Posterior vena cava (tissue), 2 donors: ENCODE measurements at places on chromosomes 2 and 18. TPM values are rescaled to one million over a fixed set of nuclear protein-coding genes. Genes with fewer than 3 reads are reported as not detected.

DNA sequence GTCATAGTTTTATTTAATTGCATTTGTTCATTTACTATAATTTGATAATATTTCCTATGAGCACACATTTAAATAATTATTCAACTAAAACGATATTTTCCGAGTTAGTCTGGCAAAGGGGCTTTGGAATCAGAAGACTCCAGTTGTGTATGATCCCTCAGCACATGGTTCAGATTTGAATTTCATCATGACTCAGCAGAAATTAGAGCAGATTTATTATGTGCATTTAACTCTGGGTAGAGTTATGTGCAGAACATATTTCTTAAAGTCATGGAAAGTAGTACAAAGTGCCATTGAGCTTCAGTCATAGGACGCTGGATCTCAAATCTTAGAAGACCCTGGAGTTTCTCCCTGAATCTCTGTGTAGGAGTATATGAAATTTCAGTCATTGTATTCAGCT is 106.7 kb downstream of the ADCYAP1 start:
- no peak for DNase-seq

GRCh38 chr18:11146238-11146946 is 3.0 kb downstream of the PIEZO2 start:
- no peak for DNase-seq

- DNase-seq: no peak
Observed at GRCh38 chr2:155298001-155298400, 599.5 kb downstream of the KCNJ3 start.

GRCh38 chr18:22370414-22370813 is 47.3 kb downstream of the CTAGE1 start:
- DNase-seq: no peak

DNA sequence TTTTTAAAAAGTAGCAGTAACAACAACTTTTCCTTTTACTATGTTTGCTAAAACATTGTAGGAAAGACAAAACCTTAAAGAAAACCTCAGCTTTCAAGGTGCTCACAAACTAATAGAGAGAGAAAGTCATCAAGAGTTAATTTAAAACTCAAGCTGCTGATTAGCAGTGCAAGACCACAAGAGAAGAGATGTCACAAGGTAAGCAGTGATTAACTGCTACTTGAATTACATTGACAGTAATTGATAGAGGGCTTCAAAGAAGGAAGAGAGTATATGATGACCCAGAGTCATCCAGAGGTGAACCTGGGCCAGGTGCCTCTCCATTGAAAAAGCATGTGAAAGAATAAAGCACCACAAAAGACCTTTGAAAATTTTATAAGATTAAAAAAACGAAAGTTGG is 939.6 kb upstream of the CNTNAP5 start:
- DNase-seq: no peak

DNA sequence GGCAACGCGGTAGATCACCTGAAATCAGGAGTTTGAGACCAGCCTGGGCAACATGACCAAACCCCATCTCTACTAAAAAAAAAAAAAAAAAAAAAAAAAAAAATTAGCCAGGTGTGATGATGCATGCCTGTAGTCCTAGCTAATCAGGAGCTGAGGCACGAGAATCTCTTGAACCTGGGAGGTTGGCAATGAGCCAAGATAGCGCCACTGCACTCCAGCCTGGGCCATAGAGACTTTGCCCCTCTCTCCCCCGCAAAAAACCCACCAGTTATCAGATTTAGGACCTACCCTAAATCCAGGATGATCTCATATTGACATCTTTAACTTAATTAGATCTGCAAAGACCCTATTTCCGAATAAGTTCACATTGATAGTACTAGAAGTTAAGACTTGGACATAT is 29.2 kb upstream of the LDAH start:
- DNase-seq: no peak

DNA sequence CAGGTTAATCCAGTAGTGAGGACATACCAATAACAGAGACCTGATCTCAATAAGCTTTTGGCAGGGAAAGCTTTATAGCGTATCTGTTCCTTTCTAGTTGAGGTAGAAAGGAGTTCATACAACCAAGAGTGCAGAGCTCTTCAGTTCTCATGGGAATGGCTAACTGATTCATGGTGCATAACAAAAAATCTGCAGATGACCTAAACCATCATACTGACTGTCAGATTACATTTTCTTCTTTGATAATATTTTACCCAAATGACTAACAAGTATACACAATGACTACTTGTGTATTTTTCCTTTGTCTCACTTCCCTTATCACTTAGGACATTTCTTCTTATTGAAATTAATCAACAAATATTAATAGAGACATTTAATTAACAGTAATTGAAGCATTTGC is 140.0 kb upstream of the SERTAD2 start:
- no peak for DNase-seq

DNA sequence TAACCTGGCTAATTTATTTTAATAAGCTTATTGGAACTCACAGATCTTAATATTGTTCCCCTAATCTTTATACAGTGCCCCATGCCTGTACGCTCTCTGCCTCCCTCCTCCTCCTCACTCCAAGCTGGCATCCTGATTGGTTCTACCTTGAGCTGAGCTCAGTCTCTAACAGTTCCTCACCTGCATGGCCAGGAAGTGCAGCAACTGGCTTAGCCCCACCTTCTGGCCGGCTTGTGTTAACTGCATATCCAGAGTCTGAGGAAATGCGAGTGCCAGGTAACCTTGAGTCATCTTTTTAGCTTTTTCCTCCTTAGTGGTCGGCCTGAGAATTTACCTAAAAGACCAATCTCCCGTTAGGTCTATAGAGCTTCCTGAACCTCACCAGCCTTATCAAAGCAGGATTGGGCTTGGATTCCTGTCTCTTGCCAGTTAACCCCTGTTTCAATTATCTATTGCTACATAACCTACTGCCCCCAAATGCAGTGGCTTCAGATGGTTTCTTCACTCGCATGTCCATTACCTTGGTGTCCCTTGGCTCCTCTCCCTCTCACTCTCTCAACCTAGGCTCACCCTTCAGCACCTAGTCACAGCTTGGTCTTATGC is 89.5 kb upstream of the STK39 start:
- no peak for DNase-seq

DNA sequence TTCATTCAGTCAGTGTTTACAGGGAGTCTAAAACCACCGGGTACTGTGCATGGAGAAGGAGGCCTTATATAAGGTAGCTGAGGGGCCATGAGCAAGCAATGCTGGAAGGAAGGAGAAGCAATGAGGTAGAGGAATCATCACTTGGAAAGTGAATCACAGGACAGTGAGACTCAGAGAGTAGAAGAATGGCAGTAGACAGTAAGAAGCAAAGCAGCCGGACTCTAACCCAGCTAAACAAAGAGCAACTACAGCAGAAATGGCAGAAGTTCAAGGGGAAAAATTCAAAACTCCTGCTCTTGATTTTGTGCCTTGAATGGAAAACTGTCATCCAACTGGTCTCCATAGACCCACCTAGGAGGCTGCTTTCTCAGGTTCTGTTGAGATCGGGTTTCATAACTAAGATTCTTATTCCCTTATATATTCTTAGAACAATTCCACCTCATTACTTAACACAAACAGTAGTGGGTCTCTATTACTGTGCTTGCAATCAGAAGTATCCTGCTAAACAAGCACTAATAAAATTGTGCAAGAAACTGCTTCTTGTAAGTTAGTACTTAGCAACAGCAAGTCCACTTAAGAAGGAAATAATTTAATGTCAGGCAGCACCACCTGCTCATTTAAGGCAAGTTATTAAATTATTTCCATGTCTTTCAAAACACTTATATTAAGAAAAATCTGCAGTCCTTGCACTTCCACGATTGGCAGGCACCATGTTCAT is 68.0 kb downstream of the RBMS1 start:
- no peak for DNase-seq

GPR45 gene
- not detected for total RNA-seq

- no peak for DNase-seq
Observed at GRCh38 chr2:155250800-155251199, 552.3 kb downstream of the KCNJ3 start.

PCARE gene
- total RNA-seq: not detected

- no peak for DNase-seq
Observed at GRCh38 chr18:75227535-75228296, 17.1 kb downstream of the TSHZ1 start.

GRCh38 chr2:149170156-149170555 is 131.7 kb downstream of the LYPD6B start:
- DNase-seq: no peak
